ENCODE measurements at places on chromosomes 5 and 9. TPM values are rescaled to one million over a fixed set of nuclear protein-coding genes. Genes with fewer than 3 reads are reported as not detected.

RRAGA gene
- total RNA-seq, result 60.0 TPM

SPINK5 gene
- total RNA-seq, result 236 TPM

PSAT1 gene
- 101 TPM for total RNA-seq

TSSK1B gene
- 3.9 TPM for total RNA-seq

GFM2 gene
- 24.7 TPM for total RNA-seq

IL7R gene
- total RNA-seq, result 7.1 TPM

PDZD2 gene
- total RNA-seq, result 115 TPM

ADGRD2 gene
- total RNA-seq, result not detected

HSPB3 gene
- total RNA-seq, result 1.1 TPM

RBM27 gene
- 22.8 TPM for total RNA-seq

CBY3 gene
- not detected for total RNA-seq

WNK2 gene
- total RNA-seq, result 49.6 TPM

TAL2 gene
- not detected for total RNA-seq

RASGEF1C gene
- 0.89 TPM for total RNA-seq

NFIB gene
- total RNA-seq, result 96.4 TPM

TMEM215 gene
- not detected for total RNA-seq

FBN2 gene
- 0.98 TPM for total RNA-seq

MSX2 gene
- total RNA-seq, result 10.9 TPM

FAM221B gene
- not detected for total RNA-seq

MAST4 gene
- total RNA-seq, result 79.2 TPM

CARTPT gene
- total RNA-seq, result not detected

EIF4EBP3 gene
- 20.0 TPM for total RNA-seq

CCDC183 gene
- 10.3 TPM for total RNA-seq

PCDHB15 gene
- 0.68 TPM for total RNA-seq

S1PR3 gene
- total RNA-seq, result 4.8 TPM

DAP gene
- total RNA-seq, result 71.7 TPM

PKN3 gene
- total RNA-seq, result 3.4 TPM

PCDHA6 gene
- total RNA-seq, result 0.55 TPM

CDH12 gene
- total RNA-seq, result 2.8 TPM

TAS2R1 gene
- not detected for total RNA-seq

HMCN2 gene
- total RNA-seq, result 2.0 TPM

SELENOP gene
- 206 TPM for total RNA-seq

ANXA1 gene
- 550 TPM for total RNA-seq

KCNT1 gene
- 0.23 TPM for total RNA-seq

LPAR1 gene
- total RNA-seq, result 65.8 TPM

ISOC1 gene
- 54.6 TPM for total RNA-seq

MARCOL gene
- not detected for total RNA-seq

All from suprapubic skin (tissue), 4 donors.